ENCODE measurements at places on chromosomes 5 and 9.
A peak's percentile ranks its signal among the peaks of the same experiment; 100 is the strongest.

GRCh38 chr5:122153230-122153629 lies 23.9 kb downstream of the ZNF474 start:
- H3K27ac ChIP-seq, result no peak overlapping the region
- no peak overlapping the region for H3K4me3 ChIP-seq
- no peaks in the 10 kb centered on the region for H3K36me3 ChIP-seq

DNA sequence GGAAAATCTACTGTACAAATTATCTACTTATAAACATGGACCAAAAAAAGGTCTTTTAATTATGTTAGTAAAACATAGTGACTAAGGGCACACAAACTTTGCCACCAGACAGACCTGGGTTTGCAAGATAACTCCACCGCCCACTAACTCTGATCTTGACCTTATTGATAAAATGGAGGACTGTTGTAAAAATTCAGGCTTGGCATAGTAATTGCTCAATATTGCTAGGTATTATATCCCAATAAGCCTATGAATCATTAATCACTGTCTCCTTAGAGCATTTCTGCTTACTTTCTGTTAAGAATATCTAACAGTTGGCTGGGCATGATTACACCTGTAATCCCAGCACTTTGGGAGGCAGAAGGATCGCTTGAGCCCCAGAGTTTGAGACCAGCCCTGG lies 3.8 kb downstream of the C9orf40 start:
- no peaks in the 10 kb centered on the region for H3K27me3 ChIP-seq
- H3K27ac ChIP-seq, result no peak overlapping the region
- DNase-seq, result no peak
- H3K36me3 ChIP-seq, result peaks cover 22% of the 10 kb centered on the region
- H3K4me3 ChIP-seq, result no peak overlapping the region
- peaks cover 47% of the 10 kb centered on the region for H3K4me1 ChIP-seq

- H3K4me3 ChIP-seq, result no peak overlapping the region
- H3K27ac ChIP-seq, result no peak overlapping the region
- H3K4me1 ChIP-seq, result no peaks in the 10 kb centered on the region
- no peak for DNase-seq
These were observed 711.8 kb upstream of the WWC1 start for GRCh38 chr5:167579693-167580055.

DNA sequence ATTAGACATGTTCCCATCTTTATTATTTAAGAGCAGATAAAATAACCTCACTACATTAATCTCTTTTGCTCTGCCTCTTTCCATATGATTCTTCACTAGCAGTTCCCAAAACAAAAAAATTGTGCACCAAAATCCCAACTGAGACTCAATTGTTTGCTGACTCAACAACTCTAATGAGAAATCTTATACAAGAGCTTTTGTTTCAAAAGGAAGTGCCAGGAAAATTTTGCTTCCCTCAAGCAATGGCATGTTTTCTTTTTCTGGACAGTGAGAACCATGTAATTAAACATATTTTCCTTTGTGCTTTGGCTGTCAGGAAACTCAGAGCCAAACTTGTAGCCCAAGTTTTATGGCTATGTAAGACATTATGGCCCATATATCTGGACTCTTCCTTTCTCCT lies 62.0 kb downstream of the TMC1 start:
- DNase-seq, result no peak
- H3K36me3 ChIP-seq, result peaks cover 1% of the 10 kb centered on the region
- no peak overlapping the region for H3K4me3 ChIP-seq
- peaks cover 45% of the 10 kb centered on the region for H3K4me1 ChIP-seq

GRCh38 chr5:159510282-159510681 lies 180.0 kb upstream of the IL12B start:
- H3K4me1 ChIP-seq, result peaks cover 4% of the 10 kb centered on the region
- H3K27me3 ChIP-seq, result peaks cover 24% of the 10 kb centered on the region
- H3K27ac ChIP-seq, result no peak overlapping the region
- no peaks in the 10 kb centered on the region for H3K36me3 ChIP-seq

GRCh38 chr5:78597068-78597973 lies 51.3 kb downstream of the LHFPL2 start:
- no peaks in the 10 kb centered on the region for H3K36me3 ChIP-seq
- H3K4me3 ChIP-seq, result no peak overlapping the region
- no peaks in the 10 kb centered on the region for H3K4me1 ChIP-seq

- peaks cover 7% of the 10 kb centered on the region for H3K27me3 ChIP-seq
- no peaks in the 10 kb centered on the region for H3K36me3 ChIP-seq
- H3K4me3 ChIP-seq, result no peak overlapping the region
- no peak for DNase-seq
These were observed 13.4 kb downstream of the UBE2QL1 start for GRCh38 chr5:6461793-6462650.

DNA sequence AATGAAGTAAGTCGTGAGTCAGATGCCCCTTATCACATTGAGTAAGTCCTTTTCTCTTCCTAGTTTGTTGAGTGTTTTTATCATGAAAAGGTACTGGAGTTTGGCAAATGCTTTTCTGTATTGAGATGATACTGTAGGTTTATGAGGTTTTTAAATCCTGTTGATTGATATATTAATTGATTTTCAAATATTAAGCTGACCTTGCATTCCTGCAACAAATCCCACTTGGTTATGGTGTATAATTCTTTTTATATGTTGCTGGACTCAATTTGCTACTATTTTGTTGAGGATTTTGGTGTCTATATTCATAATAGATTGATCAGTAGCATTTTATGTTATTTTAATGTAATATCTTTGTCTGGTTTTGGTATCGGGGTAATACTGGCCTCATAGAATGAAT lies 81.0 kb upstream of the BNC2 start:
- no peak overlapping the region for H3K4me3 ChIP-seq
- H3K27ac ChIP-seq, result no peak overlapping the region
- H3K36me3 ChIP-seq, result no peaks in the 10 kb centered on the region
- no peaks in the 10 kb centered on the region for H3K27me3 ChIP-seq
- no peak for DNase-seq

GRCh38 chr9:110571801-110572483 lies 7.6 kb downstream of the SVEP1 start:
- no peak for DNase-seq
- no peaks in the 10 kb centered on the region for H3K4me1 ChIP-seq
- H3K4me3 ChIP-seq, result no peak overlapping the region
- H3K36me3 ChIP-seq, result no peaks in the 10 kb centered on the region

DNA sequence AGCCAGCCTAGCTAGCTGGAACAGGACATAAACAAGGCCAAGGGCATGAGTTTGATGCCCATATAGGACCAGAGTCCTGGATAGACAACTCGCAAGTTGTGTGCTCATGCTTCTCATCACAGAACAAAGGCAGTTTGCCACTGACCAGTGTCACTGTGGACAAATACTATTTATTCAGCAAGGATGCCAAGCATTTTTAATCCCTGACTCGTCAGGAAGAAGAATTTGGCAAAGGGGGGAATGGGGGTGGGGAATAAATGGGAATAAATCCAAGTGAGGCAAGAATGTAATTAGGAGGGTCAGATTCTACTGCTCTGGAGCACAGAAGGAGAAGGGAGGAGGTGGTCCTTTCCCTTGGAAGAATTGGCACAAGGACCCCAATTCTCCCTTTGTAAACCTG lies 46.8 kb upstream of the ANKRD55 start:
- no peaks in the 10 kb centered on the region for H3K36me3 ChIP-seq
- H3K27me3 ChIP-seq, result no peaks in the 10 kb centered on the region
- no peak overlapping the region for H3K4me3 ChIP-seq
- DNase-seq, result no peak
- H3K4me1 ChIP-seq, result no peaks in the 10 kb centered on the region

GRCh38 chr5:44389090-44389822 lies at the start of gene FGF10:
TSS of gene FGF10 (minus strand) at chr5:44389420. CDS start at chr5:44388682, 738 bp downstream.
- H3K4me1 ChIP-seq, result peaks cover 9% of the 10 kb centered on the region
- H3K4me3 ChIP-seq, result no peak within 1 kb of the TSS
- H3K27ac ChIP-seq, result no peak within 1 kb of the TSS

DNA sequence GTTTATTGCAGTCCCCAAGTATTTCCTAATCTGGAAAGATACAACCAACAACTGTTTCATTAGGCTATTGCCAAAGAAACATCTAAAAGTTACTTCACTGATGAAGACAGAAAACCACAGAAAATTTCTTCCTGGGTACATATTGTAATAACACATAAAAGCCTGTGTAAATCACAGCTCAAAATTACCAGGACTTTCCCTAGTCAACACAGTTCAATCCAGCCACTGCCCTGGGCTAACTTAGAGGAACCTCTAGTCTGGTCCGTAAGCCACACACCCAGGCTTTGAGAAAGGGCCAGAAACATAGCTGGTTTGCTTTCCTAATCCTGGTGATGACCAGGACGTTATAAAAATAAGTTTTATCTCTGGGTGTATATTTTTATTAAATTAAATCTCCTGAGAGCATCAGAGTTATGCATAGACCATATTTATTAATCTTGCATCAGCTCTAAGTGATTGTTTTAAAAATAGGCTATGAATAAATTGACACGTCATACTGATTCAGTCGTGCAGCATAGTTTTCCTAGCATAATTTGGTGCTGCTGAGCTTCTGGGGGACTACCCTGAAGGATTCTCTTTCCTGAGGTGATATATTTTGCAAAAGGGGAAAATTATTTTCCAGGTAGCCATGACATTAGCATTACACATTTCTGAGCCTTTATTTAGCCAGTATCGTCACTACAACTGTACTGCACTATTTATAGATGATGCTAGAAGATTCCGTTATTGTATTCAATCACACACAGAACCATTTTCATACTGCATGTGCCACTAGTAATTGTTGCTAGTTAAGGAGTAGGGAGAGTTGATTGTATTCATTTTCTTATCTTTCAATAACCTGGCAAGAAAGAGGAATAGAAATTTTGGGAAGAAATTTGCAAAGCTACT lies 12.6 kb upstream of the MUSK start:
- no peak for DNase-seq
- no peaks in the 10 kb centered on the region for H3K36me3 ChIP-seq
- no peaks in the 10 kb centered on the region for H3K4me1 ChIP-seq
- no peak overlapping the region for H3K27ac ChIP-seq
- no peak overlapping the region for H3K4me3 ChIP-seq

GRCh38 chr5:57887851-57888621 lies 405.4 kb upstream of the ACTBL2 start:
- H3K27me3 ChIP-seq, result peaks cover 4% of the 10 kb centered on the region
- no peaks in the 10 kb centered on the region for H3K4me1 ChIP-seq
- no peaks in the 10 kb centered on the region for H3K36me3 ChIP-seq
- H3K4me3 ChIP-seq, result no peak overlapping the region
- DNase-seq, result no peak
- no peak overlapping the region for H3K27ac ChIP-seq

- no peaks in the 10 kb centered on the region for H3K27me3 ChIP-seq
- DNase-seq, result no peak
- no peak overlapping the region for H3K27ac ChIP-seq
- no peak overlapping the region for H3K4me3 ChIP-seq
- no peaks in the 10 kb centered on the region for H3K36me3 ChIP-seq
- H3K4me1 ChIP-seq, result no peaks in the 10 kb centered on the region
These were observed 281.9 kb downstream of the MARCHF11 start for GRCh38 chr5:15897656-15898055.

GRCh38 chr9:96320749-96321280 lies 18.8 kb upstream of the HSD17B3 start:
- no peak overlapping the region for H3K27ac ChIP-seq
- H3K4me1 ChIP-seq, result no peaks in the 10 kb centered on the region
- H3K27me3 ChIP-seq, result peaks cover 3% of the 10 kb centered on the region
- no peak overlapping the region for H3K4me3 ChIP-seq
- H3K36me3 ChIP-seq, result no peaks in the 10 kb centered on the region

GRCh38 chr5:150562832-150563231 lies 54.9 kb downstream of the NDST1 start:
- H3K36me3 ChIP-seq, result no peaks in the 10 kb centered on the region
- no peaks in the 10 kb centered on the region for H3K4me1 ChIP-seq
- peaks cover 5% of the 10 kb centered on the region for H3K27me3 ChIP-seq
- no peak overlapping the region for H3K4me3 ChIP-seq

DNA sequence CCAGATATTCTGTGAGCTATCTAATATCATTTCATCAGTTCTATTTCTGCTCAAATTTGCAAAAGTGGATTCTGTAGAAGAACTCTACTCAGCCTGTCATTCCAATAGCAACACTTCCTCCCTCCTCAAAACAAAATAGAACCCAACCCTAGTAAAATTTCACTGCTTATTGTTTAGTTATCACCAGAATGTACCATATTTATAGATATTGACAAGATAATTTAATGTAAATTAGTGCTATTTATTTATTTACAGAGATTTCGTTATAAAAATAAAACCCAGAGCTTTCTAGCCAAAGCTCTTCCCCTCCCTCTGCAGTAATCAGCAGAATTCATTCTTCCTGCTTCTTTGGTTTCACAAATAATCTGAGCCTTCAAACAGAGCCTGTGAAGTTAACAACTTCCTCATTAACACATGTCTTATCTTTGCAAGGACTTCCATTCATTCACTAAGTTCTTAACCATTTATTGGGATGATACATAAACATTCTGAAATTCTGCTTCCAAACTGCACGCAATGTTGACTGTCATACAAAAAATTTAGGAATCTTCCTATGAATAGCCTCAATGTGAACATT lies 73.7 kb upstream of the PJA2 start:
- DNase-seq, result no peak
- H3K4me1 ChIP-seq, result no peaks in the 10 kb centered on the region
- peaks cover 4% of the 10 kb centered on the region for H3K27me3 ChIP-seq
- H3K36me3 ChIP-seq, result no peaks in the 10 kb centered on the region
- H3K4me3 ChIP-seq, result no peak overlapping the region

- peaks cover 9% of the 10 kb centered on the region for H3K36me3 ChIP-seq
- H3K27me3 ChIP-seq, result peaks cover 2% of the 10 kb centered on the region
- no peak overlapping the region for H3K27ac ChIP-seq
- H3K4me3 ChIP-seq, result no peak overlapping the region
- DNase-seq, result no peak
These were observed 54.2 kb downstream of the SSBP2 start for GRCh38 chr5:81696418-81697397.

- H3K27ac ChIP-seq, result no peak overlapping the region
- peaks cover 16% of the 10 kb centered on the region for H3K27me3 ChIP-seq
- H3K36me3 ChIP-seq, result no peaks in the 10 kb centered on the region
- no peak for DNase-seq
- H3K4me3 ChIP-seq, result no peak overlapping the region
- H3K4me1 ChIP-seq, result no peaks in the 10 kb centered on the region
These were observed 15.6 kb upstream of the FOXD1 start for GRCh38 chr5:73464016-73464745.

- peaks cover 2% of the 10 kb centered on the region for H3K27me3 ChIP-seq
- no peak for DNase-seq
- peak overlapping the region; percentile 21 for H3K27ac ChIP-seq
- no peak overlapping the region for H3K4me3 ChIP-seq
These were observed 32.1 kb downstream of the PRKACG start for GRCh38 chr9:68981789-68982188.

GRCh38 chr9:114210136-114210535 lies 54.8 kb downstream of the COL27A1 start:
- H3K27ac ChIP-seq, result no peak overlapping the region
- H3K4me3 ChIP-seq, result no peak overlapping the region
- H3K4me1 ChIP-seq, result no peaks in the 10 kb centered on the region

All from activated T-helper 1 cell treated with anti-CD3 and anti-CD28 coated beads, Interleukin-12 subunit alpha, Interleukin-12 subunit beta, Interleukin-2, Interleukin-4 antibody, amounts not matched to agents 30 ng/mL and 10 ng/mL and 1 ng/mL, durations not matched to agents 14 hours and 24 hours and 36 hours (primary cell).